ENCODE measurements at places on chromosomes 3 and 15.
A peak's percentile ranks its signal among the peaks of the same experiment; 100 is the strongest.

DNA sequence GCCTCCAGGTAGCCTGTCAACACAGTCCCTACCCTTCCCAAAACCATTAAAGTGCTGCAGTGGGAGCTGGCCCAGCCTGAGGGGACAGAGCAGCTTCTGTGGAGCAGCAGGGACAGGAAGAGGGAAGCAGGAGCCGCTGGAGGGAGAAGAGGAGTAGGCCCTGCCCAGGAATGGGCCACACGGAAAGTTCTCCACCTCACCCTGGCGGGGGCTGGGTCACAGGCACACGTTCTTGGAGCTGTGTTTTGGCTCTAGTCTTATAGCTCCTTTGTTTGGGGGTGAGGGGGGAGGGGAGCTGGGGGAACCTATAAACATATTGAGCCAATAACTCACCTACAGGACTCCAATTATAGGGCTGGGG is 508.6 kb downstream of the SHQ1 start:
- no peak for ATAC-seq

DNA sequence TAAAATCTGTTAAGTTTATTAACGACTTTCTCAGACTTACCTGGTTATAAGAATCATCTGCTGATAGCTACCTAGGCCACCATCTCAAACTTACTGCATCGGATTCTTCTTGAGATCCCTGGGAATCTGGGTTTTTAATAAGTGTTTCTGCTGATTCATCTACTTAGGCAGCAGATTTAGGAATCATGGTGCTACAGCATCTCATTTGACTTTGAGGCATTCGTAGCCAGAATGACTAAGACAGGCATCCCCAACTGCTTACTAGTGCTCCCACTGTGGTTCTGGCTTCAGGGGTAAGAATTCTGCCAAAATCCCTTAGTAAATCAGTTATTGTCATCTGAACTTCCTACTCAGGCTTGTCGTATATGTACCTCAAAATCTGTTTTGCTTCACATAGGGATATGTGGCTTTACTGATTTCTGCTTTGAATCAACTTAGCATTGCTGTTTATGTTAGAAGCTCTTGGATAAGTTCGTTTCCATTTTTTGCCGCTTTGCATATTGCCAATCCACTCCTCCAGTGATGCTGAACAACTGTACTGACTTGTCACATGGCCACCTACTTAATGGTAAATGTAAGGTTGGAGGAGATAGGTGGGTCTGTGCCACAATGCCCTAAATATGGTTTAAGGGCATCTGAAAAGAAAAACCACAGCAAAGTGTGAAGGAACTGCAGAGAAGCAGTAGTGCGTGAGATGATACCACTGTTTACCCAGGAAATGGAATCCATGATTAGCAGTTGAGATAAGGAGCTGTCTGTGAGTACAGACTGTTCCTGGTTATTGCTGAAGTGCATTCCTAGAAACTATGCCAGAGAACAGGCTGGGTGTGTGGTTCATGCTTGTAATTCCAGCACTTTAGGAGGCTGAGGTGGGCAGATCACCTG is 60.3 kb downstream of the MAP6D1 start:
- peak; percentile 24 for ATAC-seq

DNA sequence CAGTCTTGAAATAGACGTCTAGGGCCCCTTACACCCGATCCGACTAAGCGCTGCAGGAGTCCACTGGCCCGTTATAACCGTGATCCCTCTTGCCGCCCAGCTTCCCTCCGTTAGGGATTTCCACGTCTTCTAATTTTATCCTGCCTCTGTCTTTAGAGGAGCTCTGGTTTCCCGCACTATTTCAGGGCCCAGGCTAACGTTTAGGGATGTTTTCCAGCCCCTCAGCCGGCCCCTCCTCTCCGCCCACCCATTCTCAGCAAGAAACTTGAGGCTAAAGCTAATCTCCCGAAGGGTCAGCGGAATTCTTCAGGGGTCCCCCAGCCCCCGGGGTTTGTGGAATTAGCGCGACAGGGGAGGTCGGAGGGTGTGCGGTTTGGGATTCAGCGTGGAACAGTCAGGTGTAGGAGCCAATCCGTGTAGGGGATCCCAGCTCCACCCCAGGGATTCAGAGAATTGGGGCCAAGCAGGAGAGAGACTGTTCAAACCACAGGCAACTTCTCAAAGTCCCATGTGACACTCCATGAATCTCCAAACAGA is 1.6 kb downstream of the PTX3 start:
- no peak for ATAC-seq

DNA sequence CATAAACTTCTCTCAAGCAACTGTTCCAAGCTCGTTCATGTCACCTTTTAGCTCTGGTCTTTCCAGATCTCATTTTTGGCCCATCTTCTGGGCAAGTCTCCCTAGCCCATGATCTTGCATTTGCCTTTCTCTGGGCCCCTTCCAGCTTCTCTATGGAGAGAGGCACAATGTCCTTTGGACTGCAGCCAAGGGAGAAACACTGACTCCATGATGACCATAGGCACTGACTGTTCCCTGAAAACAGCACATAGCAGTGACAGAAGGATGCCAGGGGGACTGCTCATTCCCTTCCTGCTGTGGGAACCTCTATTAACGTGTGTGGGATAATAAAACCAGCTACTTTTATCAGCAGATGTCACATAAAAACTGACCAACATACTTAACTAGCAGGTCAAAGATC is 60.3 kb downstream of the STRIT1 start:
- no peak for ATAC-seq

- ATAC-seq: no peak
These were observed 128.7 kb downstream of the SNRK start for GRCh38 chr3:43415088-43415487.

DNA sequence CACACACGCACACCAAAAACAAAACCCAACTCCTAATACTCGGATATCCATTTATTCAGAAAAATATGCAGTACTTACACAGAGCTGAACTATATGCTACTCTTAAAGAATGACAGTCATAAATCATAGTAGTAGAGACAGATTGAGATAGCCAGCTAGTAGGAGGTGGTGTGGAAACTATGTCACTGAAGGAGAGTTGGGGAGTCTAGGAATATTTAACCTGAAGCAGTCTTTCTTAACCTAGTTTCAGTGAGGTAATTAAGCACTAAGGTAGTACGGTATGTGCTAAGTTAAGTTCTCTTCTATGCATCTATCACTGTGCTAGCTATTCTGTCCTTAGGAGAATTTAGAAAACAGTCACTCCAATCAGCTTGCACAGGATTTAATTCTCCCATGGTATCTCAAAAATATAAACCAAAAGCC is 54.2 kb downstream of the ANKRD28 start:
- ATAC-seq: no peak

DNA sequence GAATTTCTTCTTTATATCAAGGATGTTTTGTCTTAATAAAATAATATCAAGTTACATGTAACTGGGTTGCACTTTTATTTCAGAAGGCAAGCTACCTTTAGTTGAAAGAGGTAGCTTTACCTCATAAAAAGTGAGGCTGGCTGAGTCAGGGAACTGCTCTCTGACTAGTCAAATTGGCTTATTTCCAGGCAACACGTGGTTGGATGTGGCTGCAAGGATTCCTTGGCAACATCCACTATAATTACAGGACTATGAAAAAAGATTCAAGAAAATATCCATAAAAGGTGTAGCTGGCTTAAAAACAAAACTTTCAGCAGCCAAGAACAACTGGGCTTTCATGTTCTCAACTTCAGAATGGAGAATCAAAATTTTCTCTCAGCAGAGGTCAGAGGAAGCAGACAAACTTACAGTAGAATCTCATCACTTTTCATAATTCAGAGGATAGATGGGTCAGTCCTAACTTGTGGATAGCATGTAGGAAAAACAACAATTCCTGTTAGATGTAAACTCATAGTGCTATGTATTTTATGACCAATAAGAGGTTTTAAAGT is 779.1 kb downstream of the MECOM start:
- no peak for ATAC-seq

GRCh38 chr15:37485056-37485455 is 384.7 kb upstream of the MEIS2 start:
- no peak for ATAC-seq

GRCh38 chr3:146554151-146554760 is 9.8 kb upstream of the PLSCR1 start:
- ATAC-seq: no peak

DNA sequence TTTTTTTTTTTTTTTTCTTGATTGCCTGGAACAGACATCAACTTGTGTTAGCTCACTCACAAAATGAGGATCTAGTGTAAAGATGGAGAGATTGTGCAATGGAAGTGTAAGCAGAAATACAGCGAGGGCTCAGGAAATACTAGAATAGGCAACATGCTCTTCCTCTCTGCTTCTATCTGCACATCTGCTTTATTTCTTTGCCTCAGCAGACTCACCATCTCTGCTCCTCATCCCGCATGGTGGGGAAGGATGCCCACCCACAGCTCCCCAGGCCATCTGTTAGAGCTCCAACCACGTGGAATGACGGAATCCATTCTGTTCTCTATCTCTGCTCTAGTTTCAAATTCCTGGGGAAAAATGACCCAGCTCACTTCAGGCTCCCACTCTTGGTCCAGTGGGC is 128.0 kb upstream of the ADAMTS9 start:
- no peak for ATAC-seq

DNA sequence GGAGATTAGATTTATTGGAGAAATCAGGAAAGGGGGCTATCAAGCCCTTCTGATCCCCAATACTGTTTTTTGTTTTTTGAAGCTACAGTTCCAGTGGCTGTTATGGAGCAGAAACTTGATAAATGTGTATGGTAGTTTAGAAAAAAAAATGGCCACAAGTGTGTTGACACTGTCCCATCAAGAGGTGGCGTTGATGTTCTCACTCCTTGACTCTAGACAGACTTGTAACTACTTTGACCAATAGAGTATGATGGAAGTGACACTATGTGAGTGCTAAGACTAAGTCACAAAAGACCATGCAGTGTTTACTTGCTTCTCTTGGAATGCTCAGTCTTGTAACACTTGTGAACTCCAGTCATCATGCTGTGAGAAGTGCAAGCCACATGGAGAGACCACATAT is 356.7 kb downstream of the PDCD6IP start:
- ATAC-seq: peak; percentile 20

DNA sequence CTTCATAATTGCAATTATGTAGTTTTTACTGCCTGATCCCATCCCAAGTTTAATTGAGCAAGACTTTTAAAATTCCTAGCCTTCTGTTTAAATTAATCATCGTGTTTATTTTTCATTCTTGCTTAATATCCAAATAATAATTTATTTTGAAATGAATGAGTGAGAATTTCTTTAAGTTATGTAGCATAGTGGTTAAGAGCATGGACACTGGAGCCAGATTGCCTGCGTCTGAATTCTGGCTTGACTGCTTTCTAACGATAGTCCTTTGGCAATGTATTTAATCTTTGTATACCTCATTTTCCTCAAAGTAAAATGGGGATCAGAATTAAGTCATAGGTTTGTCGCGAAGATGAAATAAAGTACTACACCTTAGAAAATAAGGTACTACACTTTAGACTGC is 71.4 kb downstream of the LRRC49 start:
- ATAC-seq: no peak

- no peak for ATAC-seq
These were observed 60.8 kb downstream of the ADCY5 start for GRCh38 chr3:123388042-123388441.

GRCh38 chr3:76664816-76665215 is 375.1 kb upstream of the ROBO2 start:
- no peak for ATAC-seq

GRCh38 chr15:59892985-59893384 is 111.1 kb upstream of the FOXB1 start:
- no peak for ATAC-seq

DNA sequence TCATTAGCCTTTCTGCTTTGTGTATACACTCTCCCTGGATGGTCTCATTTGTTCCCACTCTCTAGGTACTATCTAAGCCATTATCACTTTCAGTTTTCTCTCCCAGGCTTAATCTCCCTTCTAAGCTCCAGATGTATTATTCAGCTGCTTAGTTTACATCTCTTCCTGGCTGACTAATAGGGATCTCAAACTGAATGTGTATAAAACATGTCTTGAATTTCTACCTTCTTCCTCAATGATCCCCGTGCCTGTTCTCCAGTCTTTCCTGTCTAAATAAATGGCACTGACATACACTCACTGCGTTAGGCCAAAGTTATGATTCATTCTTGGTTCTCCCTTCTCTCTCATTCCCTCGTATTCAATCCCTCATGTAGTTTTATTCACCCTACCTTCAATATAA is 127.3 kb downstream of the NR2F2 start:
- no peak for ATAC-seq

GRCh38 chr3:99634881-99635280 is 3.5 kb upstream of the COL8A1 start:
- ATAC-seq: no peak

DNA sequence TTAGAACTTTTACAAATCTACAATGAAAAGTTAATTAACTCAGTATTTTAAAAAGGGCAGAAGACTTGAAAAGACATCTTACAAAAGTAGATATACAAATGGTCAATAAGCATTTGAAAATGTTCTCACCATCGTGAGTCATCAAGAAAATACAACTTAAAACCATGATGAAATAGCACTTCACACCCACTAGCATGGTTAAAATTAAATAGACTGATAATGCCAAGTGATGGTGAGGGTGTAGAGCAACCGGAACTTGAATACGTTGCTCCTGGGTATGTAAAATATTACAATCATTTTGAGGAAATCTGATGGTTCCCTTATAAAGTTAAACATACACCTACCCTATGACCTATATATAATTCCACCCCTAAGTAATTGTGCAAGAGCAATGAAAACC is 319.8 kb upstream of the UMPS start:
- no peak for ATAC-seq

- no peak for ATAC-seq
These were observed 3.5 kb upstream of the PP2D1 start for GRCh38 chr3:20015525-20015924.

DNA sequence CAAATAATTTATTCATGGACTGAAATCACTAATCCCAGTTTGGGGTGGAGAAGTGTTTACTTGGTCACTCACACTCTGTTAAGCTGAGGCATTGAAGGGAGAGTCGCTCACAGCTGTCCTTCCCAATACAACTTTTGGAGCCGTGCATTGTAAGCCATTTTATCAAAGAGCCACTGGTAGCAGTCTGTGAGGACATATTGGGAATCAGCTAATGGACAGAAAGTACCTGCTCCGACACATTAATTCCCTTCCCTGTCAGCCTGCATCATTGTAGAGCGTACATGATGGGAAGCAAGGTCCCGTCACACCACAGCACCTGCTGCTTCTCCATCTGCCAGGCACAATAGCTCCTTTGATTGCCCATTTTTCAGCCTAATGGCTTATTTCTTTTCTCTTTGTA is 643.2 kb downstream of the SQOR start:
- ATAC-seq: no peak
